ENCODE measurements at places on chromosomes 1 and 21.

DNA sequence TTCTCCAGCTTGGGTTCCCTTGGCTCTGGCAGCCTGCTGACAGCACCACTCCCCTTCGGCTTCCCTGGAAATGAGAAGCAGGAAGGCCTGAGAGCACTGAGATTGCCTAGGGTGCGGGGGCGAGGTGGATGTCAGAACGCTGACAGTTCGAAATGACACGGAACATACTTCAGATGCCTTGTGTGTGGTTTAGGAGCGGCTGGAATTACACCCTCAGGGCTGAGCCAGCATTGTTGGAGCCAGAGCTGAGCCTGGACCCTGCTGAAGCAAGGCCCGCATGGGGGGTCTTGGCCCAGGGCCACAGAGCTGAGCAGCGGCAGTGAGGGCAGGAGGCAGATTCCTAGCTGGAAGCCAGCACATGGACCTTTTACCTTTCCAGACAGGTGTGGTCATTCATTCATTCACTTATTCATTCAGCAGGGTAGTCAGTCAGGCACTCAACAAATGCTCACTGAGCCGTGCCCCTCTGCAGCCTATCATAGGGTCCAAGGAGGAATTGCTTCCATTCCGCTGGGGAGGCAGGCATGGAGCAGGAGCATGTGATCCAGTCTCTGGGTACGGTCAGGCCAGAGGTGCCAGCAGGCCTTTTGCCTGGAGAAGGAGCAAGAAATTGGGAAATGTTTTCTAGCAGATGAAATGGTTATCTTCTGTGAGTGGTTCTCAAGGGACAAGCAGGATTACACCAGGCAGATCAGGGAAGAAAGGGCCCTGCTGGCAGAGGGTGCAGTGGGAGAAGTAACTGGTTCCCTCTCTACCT is 6.6 kb upstream of the FOXE3 start:
- peak; percentile 52 for DNase-seq

DNA sequence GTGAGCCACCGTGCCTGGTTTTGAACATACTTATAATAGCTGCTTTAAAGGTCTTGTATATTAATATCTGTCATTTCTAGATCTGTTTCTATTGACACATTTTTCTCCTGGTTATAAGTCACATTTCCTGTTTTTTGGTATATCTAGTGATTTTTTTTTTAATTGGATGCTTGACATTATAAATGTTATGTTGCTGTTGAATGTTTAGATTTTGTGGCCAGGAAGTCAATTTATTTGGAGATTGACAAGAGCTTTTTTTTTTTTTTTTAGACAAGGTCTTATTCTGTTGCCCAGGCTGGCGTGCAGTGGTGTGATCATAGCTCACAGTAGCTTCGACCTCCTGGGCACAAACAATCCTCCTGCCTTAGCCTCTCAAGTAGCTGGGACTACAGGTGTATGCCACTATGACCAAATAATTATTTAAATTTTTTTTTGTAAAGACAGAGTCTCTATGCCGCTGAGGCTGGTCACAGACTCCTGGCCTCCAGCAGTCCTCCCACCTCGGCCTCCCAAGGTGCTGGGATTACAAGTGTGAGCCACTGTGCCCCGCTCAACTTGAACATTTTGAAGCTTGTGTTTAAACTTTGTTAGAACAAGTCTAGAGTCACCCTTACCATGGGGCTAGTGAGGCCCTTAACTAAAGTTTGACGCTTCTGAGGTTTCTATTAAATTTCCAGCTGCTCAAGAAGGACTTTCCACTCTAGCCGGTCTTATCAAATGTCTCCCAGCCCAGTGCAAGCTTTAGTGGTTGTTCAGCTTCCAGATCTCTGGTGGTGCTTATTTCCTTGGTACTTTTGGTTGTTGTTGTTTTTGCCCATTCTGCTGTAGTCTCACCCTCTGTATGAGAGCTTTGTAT is 8.6 kb upstream of the CHI3L2 start:
- DNase-seq, result no peak

DNA sequence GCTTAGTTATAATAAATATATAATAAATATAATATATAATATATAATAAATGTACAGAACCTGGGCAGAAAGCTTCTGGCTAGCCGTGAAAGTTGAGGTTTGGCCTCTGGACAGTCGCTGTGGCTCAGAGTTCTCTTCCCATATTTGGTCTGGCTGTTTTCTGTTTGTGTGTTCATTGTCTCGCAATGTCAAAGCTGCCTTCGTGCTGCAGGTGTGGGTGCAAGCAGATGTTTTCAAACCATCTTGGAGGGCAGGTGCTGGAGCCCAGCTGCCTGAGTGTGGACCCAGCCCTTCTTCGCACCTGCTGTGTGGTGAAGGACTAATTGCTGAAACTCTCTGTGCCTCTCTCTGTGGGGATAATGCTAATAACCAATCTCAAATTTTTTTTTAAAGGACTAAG is 3.6 kb upstream of the CSTB start:
- DNase-seq, result no peak

DNA sequence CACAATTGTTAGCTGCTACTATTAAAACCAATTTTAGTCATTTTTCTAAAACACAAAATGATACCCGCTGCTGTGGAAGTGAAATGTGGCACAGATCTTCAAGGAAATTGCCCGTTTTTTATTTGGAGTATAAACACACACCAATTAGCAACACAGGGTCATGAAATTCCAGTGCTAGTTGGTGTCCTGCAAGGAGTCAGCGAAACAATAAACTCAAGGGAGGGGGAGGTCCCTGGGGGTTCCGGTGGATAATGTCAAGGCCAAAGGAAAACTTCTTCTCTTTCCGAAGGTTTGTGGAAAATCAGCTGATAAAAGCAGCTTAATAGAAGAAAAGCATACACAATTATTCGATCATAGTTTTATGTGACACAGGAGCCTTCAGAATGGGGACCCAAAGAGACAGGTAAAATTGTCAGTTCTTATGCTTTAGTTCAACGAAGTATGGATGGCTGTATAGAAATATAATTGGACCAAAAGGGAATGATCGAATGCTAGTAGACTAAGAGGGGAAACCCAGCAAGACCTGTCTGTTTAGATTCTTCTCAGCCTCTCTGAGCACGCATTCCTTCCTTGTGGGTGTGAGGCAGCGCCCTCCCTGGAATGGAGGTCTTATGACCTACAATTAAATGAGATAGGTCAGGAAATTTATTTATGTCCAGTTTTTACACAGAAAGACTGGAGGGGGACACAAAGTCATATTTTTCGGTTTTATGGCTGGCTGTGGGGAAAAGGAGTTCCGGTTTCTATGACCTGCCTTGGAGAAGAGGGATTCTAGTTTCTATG is 65.9 kb downstream of the KCNK1 start:
- no peak for DNase-seq

DNA sequence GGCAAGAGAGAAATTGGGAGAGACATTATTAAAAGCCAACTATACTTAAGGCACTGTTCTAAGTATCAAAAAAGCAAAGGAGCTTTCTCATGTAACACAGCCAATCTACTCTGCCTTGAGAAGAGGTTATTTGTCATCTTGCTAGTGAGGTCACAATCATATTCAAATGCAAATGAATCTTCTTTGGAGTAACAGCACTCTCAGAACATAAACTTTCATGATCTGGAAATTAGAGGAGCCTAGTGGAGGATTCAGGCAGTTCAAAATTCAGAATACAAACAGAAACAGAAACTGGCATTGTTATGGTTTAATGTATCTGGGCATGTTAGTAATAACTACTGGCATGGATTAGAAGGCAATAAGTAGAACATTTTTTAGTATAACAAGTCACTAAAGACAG is 57.4 kb downstream of the ARID4B start:
- no peak for DNase-seq

- peak; percentile 17 for DNase-seq
Observed at GRCh38 chr1:185681034-185681633, 53.1 kb upstream of the HMCN1 start.
